ENCODE measurements at places on chromosomes 13 and 19. TPM values are rescaled to one million over a fixed set of nuclear protein-coding genes. Genes with fewer than 3 reads are reported as not detected.
A peak's percentile ranks its signal among the peaks of the same experiment; 100 is the strongest.

Gene FAM32A
- total RNA-seq, result 51.7 TPM

Gene PEAK3
- total RNA-seq, result not detected

Gene SMIM44
- total RNA-seq, result not detected

Gene CD33
- 0.58 TPM for total RNA-seq

Gene PSG6
- not detected for total RNA-seq

DNA sequence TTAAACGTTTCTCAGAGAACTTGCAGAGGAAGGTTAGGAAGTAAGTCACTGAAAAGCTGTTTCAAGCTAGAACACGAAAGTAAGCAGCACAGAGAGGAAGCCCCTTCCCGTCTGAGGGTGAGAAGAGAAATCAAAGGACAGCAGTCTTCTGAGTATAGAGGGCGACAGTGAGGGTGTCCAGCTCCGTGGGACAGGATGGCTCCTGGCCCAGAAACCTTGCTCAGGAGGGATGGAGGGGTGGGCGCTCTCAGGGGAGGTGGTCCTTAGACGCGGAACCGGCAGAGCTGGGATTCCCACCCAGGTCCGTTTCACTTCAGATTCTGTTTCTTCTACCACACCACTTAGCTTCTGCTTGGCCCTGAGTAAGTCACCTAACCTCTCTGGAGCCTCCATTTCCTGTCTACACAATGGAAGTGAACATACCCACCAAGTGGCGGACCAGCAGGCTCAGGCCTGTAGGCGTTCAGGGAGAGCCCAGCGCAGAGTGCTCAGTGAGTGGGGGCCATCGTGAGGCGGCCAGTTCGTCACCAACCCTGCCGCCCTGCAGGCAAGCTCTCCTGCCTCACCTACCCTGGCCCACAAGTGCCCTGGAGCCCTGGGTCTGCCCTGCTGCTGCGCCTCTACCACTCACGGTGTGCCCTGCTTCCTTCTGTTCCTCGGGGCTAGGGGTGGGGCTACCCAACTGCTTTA lies 5.5 kb upstream of the RSPH6A start:
- DNase-seq, result no peak

DNA sequence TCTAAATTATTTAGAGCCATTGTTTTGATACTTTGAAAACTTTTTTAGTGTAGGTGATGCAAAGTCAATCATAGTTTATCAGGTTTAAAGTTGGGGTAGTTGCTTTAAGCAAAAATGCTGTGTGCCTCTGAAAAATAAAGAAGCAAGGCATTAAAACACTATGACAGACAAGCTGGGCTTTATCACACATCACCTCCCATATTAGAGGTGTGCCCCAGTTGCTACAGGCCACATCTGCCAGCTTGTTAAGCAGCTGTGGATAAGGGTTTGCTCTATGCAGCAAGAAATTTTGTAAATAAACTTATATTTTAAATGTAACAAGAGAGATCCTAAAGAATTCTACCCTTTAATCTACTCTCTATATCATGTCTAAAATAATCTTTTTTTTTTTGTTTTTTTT lies 255.8 kb downstream of the B3GLCT start:
- DNase-seq, result no peak

GRCh38 chr13:101942038-101942437 lies 459.8 kb downstream of the FGF14 start:
- no peak for DNase-seq

DNA sequence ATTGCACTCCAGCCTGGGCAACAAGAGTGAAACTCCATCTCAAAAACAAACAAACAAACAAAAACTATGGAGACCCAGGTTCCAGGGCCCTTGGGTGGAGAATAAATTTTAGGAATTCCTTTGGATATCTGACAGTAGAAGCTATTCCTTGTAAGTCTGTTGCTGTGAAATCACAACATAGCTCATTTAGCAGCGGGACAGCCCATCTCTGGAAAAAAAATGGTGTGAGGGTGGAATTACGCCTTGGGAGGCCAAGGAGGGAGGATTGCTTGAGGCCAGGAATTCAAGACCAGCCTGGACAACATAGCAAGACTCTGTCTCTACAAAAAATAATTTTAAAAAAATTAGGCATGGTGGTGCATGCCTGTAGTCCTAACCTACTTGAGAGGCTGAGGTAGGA lies 15.7 kb downstream of the HMGB1 start:
- no peak for DNase-seq

- DNase-seq, result peak; percentile 95
These were observed at the start of gene URI1 for GRCh38 chr19:29941828-29942403. URI1 (plus strand) TSS chr19:29942239; CDS start chr19:29942548, 309 bp downstream.

DNA sequence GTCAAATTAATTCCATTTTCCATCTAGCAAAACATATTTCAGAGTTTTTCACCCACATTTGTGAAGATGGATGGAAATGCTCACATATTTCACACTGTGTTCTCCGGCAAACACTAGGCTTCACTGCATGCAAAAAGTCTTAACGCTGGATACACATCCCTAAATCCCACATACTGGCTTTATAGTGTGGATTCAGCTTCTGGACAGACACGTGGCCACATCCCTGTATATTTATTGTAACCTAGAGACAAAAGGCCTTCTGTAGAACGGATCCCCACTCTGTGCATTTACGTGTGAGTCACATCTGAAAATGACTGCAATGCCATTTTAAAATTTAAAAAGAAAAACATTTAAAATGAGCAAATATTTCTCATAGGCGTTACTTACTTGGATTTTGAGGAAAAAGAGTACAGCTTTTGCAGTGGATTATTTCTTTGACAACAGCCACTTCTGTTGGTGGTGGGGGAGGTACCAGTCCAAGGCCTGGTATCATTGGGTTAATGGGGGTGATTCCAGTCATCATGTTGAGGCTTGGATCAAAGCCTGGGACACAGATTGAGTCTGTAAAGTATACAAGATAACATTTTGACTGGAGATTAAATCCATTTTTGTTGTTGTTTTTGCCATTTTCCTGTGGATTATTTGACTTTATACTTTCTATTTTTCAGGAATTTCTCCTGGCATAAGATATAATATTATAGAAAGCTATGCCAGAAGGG lies 337.7 kb downstream of the DNAJC15 start:
- DNase-seq, result no peak

GRCh38 chr19:15238639-15239155 lies 6.4 kb upstream of the EPHX3 start:
- no peak for DNase-seq

DNA sequence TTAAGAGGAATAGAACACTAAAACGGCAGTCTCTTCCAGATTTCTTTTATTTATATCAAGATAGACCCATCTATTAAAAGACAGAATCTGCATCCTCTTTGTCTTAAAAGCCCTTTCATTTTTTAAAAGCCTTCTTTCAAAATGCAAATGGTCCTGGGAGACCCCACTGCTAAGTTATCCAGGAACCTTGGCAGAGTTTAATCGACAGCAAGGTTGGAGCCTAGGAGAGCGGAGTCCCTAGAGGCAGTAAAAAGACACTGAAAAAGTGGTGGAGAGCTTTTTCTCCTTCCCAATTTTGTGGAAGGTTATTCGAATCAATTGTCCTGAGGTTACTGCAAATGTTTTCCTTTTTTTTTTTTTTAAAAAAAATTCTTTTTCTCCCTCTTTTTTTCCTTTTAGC lies 294.7 kb downstream of the NALCN start:
- DNase-seq, result no peak

DNA sequence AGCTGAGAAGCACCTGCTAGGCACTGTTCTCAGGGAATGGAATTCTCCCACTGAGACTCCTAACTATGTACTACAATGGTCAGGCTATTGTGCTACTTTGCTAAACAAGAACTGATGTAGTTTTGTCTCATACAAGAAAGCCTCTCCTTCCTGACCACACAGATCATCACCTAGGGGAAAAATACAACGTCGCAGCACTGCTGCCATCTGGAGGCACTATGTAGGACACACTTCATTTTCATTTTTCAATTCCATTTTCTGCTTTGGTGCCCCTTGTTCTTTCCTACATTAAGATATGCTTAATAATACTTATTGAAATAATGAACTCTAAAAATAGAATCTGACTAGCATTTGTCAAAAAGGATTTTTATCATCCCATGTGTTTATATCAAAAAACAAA lies 21.1 kb downstream of the PROSER1 start:
- DNase-seq, result no peak

DNA sequence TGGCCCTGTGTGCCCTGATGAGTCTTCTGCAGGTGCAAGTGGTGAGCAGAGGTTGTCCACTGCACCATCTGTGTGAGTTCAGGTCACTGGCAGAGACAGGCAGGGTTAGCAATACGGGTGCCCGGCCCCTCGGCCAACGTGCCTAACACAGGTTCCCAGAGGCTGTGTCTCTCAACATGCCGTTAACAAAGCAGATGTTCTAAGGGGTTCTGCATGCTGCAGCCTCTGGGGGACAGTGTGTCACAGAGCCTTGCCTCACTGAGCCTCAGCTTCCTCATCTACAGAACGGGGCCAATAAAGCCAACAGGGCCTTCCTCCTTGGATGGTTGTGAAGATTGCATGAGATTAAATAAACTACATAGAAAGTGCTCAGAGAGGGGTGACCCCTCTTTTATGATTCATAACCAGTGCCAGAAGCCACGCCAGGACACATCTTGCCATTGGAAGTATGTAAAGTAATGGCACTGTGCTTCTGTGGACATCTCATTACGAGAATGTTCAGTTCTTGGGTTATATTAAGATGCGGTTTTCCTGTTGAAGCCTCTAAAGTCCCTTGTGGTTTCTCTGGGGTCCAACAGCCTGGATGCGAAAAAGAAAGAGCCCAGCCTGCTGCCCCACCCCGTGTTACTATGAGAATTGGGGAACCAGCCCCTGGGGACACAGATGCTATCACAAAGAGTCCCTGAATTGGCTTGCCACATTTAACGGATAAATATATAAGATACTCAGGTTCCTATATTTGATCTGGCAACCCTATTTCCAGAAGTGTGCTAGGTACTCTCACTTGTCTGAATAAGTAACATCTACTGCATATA lies 11.2 kb upstream of the ARHGEF18 start:
- DNase-seq, result no peak

DNA sequence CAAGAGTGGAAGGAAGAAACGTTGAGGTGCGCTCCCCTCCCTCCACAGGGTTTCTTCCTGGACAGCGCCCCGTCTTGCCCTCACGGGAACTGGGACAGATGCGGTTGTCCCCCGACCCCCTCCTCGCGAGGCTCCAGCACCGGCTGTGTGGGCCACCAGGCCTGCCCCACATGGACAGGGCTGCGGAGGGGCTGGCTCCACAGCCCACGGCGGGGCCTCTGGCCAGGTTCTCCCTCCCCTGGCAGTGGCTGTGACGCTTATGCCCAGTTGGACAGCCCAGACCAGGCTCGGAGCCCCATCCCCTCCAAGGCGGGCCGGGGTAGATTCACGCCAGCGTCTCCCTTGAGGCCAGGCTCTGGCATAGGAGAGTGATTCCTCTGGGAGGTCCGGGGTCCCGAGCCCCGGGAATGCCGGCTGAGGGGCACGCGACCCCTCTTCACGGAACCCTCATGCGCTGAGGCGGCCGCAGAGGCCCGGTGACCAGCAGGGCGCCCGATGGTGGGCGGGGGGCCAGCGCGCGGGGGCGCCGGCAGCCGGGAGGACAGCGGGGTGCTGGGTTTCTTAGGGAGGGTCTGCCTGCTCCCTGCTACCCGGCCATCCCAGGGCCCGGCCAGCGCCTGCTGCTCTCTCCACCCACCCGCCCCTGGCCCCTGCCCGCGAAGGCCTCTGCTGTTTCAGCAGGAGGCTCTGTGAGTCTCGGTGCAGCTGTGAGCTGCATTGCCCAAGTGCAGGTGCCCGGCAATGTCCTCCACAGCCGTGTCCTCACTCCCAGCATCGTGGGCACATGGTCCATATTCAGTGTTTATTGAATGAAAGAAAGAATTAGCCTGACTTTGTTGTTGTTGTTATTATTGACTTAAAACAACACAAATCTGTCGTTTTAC lies 20.3 kb upstream of the GAS6 start:
- DNase-seq, result no peak

DNA sequence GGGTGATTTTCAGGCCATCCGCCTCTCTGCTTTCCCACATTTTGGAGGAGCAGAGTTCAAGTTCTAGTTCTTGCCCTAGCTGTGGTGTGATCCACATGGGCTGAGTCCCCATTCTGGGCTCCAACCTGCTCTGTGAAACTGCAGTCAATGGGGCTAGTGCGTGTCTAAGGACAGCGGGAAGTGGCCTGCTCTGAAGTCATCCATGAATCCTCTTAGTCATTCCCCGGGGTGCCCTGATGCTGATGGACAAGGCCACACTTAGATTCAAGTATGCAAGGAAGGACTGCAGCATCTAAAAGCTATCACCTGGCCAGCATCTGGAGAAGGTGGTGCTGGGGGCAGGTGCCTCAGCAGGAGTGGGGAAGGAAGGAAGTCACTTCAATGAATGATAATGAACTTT lies 94.6 kb downstream of the TSHZ3 start:
- DNase-seq, result no peak

DNA sequence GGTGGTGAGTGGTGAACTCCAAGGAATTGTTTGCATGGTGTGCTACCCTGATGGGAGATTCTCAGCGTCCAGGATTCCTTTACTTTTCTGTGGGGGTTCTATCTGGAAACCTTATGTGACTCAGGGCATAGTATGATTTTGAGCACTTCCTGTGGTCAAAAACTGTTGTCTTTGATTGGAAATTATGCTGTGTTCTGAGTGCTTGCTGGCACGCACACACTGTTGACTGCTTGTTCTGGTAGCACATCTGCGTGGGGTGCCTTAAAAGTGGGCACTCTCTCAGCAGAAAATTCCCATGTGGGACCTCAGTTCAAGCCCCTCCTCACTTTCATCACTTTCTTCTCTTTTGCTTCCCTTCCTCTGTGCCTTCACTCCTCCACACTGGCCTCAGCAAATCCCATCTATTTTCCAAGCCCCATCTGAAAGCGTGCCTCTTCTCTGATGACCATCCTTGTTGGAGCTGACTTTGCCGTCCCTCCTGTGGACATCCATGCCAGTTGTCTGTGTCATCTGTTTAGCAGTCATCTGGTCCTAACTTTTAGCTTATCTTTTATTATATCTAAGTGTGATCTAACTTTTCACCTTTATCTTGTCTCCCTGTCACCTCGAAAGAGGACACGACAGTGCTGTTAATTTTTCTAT lies 56.4 kb upstream of the NPAS1 start:
- DNase-seq, result no peak

DNA sequence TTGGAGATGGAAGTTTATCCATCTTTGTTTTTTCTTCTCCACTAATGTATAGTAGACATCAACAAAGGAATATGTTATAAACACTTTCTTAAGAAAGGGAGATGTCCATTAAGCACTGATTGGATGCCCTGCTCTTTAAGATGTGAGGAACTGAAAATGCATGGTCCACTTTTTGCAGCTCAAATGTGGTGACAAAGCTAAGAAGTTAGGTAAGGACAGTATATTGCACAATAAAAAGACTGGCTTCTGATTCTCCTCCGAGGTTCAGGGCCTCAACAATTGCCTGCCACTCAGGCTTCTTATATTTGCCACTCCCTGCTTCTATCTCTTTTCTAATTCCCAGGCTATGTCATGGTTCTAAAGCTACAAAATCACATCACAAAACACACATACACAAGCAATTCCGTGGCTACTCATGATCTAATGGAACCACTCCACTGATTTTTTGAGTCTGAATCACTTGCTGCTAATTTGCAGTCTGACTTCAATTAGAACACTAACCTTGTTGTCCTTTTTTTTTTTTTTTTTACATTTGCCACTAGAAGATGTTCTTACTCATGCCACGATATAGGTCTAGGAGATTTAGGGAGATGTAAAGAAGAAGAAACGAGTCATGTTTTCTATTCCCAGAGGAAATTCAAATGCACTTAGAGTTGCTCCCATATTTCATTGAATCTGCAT lies 29.6 kb upstream of the TNFSF11 start:
- no peak for DNase-seq

All from CD4-positive, alpha-beta memory T cell (primary cell).